AG10803 (cell line): ENCODE measurements at places on chromosomes 7 and 10.

DNA sequence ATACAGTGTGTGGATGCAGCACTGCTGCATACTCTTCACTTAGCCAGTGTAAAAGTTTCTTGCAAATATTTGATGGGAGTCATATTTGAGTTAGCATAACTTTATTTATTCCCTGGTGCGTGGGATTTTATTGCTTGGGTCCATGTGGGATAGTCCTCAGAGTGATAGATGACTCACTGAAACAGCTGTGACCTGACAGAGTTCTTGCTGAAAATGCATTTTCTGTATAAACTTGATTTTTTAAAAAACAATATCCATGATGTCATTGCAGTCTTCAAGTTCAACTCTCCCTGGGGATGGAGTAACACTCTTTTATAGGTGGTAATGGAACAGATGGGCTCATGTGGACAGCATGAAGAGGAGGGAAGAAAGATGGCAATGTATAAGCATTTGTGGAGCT is 310.0 kb downstream of the PPP1R3A start:
- no peak for DNase-seq

DNA sequence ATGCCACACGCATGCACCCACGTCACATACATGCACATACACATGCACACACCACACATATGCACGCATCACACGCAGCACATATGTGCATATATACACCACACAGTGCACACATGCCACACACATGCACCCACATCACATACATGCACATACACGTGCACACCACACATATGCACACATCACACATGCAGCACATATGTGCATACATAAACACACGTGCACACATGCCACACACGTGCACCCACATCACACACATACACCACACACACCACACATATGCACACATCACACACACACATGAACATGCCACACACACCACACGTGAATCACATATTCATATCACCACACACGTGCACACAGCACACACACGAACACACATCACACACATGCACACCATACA is 338.8 kb downstream of the PTPRN2 start:
- DNase-seq: no peak

- no peak for DNase-seq
These were observed 767.2 kb downstream of the NXPH1 start for GRCh38 chr7:9200626-9201025.

- no peak for DNase-seq
These were observed 39.9 kb downstream of the TNS3 start for GRCh38 chr7:47542051-47542450.

DNA sequence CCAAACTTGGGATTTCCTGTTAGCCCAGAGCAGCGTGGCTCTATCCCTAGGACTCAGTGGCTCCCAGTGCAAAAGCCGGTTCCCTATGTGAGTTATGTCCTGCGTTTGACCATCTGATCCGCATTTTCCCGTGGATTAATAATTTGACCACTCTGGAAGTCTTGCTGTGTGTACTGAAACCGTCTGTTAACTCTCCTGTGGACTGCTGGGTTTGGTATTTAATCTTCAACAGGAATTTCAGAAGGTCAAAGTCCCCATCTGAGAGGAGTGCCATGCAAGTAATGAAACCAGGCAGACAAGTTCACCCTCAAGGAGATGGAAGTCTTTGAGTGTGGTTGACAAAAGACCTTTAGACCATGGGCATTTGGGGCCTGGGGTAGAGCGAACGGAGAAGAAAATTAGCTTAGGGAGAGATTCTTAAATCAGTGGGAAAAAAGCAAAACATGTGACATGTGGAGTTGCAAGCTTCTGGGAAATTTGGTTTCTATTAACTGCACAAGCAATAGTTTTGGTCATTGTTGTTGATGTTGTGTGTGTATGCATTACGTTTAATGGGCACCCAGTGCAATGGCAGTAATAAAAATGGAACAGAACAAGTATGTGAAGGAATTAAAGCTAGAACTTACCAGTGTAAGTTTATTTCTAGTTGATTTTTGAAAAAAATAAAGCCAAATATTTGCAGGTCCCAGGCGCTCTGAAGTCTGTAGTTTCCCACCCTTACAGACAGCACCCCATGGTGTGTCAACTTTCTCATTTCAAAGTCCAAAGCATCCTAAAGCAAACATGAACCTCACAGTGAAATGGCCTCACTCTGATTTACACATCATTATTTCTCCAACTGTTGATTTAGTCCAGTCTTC is 38.2 kb downstream of the LYZL1 start:
- no peak for DNase-seq

DNA sequence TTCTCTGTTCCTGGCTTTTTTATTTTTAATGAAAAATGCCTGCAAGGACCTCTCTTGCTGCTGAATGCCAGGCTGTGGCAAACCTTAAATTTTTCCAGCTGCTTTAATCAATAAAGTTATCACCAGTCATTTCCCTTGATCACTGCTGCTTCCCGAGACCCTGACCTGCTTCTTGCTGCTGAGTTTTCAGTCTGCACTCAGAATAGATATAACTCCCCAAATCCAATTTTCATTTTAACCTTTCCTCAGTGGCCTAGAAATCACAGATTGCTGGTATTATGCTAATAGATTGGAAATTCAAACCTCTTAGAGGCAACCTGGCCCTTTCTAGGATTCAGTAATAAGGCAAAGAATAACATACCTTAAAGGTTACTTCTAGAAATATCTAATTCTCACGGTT is 43.7 kb downstream of the LHPP start:
- DNase-seq: no peak

DNA sequence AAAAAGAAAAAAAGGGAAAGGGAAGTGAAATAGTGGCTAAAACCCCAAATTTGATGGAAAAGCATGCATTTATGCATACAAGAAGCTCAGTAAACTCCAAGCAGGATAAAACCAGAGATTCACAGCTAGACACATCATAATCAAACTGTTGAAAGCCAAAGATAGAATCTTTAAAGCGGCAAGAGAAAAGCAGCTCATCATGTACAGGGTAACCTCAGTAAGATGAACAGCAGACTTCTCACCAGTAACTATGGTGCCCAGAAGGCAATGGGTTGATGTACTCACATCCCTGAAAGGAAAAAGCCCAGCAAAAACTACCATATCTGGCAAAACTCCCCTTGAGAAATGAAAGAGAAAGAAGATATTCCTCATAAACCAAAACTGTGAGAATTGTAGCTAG is 60.4 kb downstream of the TPST1 start:
- DNase-seq: peak; percentile 35

GRCh38 chr10:71525092-71525491 is 128.4 kb downstream of the CDH23 start:
- DNase-seq: no peak

DNA sequence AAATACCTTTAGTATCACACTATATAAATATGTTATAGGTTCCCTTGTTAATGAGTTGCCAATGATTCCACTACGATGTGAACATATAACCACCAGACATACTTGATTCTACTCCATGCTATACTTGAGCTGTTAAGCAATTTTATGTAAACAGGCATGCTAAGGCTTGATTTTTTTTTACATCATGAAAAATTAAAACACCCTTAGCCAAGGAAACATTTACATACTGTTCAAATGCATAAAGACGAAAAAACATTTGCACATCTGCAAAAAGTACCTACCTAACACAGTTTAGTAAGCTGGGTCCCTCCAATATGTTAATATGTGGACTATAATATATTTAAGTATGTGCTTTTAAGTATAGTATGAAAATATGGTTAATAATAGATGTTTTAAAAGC is 9.0 kb upstream of the CABCOCO1 start:
- no peak for DNase-seq

GRCh38 chr10:4607681-4608080 is 218.3 kb upstream of the AKR1E2 start:
- DNase-seq: no peak
